Activated naive CD8-positive, alpha-beta T cell treated with anti-CD3 and anti-CD28 coated beads, Interleukin-2, amount 10 ng/mL, durations not matched to agents 7 days and 5 days (primary cell): ENCODE measurements at places on chromosomes 5 and 9. TPM values are rescaled to one million over a fixed set of nuclear protein-coding genes. Genes with fewer than 3 reads are reported as not detected.

- H3K27ac ChIP-seq = no peak overlapping the region
- no peak for DNase-seq
- no peak overlapping the region for H3K4me3 ChIP-seq
- no peaks in the 10 kb centered on the region for H3K27me3 ChIP-seq
Observed at GRCh38 chr5:27472000-27472763, 433.8 kb upstream of the CDH9 start.

CDC25C gene
- total RNA-seq = 13.2 TPM

GRCh38 chr9:19927560-19927959 is 138.7 kb upstream of the SLC24A2 start:
- H3K4me3 ChIP-seq = peak overlapping the region; percentile 26
- no peak for DNase-seq
- H3K27me3 ChIP-seq = no peaks in the 10 kb centered on the region
- H3K36me3 ChIP-seq = peaks cover 6% of the 10 kb centered on the region

DNA sequence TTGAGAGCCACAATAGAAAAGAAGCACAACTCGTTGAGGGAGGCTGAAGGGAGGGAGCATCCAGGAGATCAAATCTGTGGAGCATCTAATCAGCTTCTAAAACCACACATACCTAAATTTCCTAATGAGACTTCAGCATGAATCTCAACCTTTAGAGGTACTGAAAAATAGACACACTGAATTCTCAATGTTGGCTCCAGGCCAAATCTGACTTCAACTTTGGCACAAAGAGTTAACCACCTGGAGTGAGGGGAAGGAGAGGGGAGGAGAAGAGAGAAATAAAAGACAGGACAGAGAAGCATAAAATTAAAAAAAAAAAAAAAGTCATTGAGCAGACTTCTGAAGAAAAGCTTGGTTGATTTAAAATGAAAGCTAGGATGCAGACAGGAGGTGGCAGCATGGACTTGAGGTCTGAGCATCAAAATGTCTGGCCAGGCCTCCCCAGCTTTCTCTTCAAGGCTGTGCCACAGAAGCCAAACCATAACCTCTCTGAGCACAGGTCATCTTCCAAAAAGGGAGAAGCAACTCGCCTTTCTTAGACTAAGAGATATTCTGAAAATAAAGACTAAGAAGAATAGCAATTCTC is 205.6 kb downstream of the DENND1A start:
- peaks cover 19% of the 10 kb centered on the region for H3K36me3 ChIP-seq
- no peaks in the 10 kb centered on the region for H3K27me3 ChIP-seq
- DNase-seq = no peak
- H3K4me3 ChIP-seq = no peak overlapping the region

DNA sequence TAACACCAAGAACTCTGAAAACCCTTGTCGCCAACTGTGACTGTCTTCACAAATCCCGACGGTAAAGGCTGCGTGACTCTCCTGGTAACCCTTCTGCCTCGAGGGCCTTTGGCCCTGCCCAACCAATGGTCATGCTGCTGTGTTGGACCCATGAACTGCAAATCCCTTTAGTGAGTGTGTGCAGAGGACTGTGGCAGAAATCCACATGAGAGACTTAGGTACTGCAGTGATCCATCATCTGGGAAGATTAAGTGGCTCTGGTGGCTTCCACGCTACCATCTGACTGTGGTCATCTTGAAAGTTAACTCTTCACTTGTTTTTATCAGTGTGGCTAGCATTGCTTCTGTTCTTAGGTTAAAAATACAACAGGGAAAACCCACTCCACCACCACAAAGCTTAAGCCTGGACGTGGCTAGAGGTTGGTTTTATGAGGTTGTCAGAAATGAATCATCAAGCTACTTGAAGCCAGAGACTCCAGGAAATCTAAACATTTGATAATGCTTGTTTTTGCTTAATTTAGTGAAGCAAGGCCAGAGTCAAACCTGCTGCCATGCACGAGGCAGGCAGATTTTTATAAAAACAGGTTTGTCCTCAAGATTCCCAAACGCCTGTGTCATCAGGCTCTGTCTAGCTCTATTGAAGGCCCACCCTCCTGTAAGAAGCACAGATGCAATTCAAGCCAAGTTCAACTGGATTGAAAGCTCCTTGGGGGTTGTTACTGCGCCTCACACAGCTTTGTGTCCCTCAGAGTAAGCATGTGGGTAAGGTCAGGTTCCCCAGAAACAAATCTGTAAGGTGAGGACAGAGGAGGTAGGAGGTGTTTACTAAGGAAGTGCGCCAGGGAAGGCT is 52.7 kb upstream of the ERCC6L2 start:
- H3K27ac ChIP-seq = peak overlapping the region; percentile 64
- DNase-seq = peak; percentile 47
- peaks cover 23% of the 10 kb centered on the region for H3K4me1 ChIP-seq
- peak overlapping the region; percentile 21 for H3K4me3 ChIP-seq
- peaks cover 6% of the 10 kb centered on the region for H3K36me3 ChIP-seq

ADAMTS6 gene
- total RNA-seq = 3.7 TPM

DNA sequence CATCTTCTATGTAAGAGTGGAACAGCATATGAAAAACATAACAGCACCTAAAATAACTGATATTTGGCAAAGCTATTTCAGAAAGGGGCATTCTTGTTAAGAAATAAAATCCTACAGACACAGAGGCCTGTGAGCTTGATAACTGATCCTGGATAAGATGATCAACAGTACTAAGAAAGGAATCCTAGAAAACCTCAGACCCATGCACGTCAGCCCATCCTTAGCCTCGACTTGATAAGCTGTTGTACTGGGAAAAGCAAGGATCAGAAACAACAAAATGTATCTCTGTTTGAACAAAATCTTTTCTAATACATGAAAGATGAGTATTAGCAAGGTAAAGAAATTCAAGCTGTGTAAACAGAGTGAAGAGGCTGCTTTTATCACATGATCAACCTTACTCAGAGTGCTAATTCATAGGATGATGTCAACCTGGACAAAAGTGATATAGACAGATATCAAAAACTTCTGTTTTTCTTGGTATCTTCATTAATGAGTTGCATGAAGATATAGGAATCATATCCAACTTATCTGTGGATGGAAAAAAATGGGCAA is 15.2 kb downstream of the LIFR start:
- DNase-seq = no peak
- H3K36me3 ChIP-seq = no peaks in the 10 kb centered on the region
- no peak overlapping the region for H3K4me3 ChIP-seq
- H3K27me3 ChIP-seq = peaks cover 11% of the 10 kb centered on the region
- H3K27ac ChIP-seq = no peak overlapping the region
- H3K4me1 ChIP-seq = no peaks in the 10 kb centered on the region

NDOR1 gene
- total RNA-seq = 38.8 TPM

- H3K27ac ChIP-seq = no peak overlapping the region
- H3K4me3 ChIP-seq = no peak overlapping the region
- no peaks in the 10 kb centered on the region for H3K36me3 ChIP-seq
Observed at GRCh38 chr9:136103651-136104487, 8.8 kb upstream of the NACC2 start.

DNA sequence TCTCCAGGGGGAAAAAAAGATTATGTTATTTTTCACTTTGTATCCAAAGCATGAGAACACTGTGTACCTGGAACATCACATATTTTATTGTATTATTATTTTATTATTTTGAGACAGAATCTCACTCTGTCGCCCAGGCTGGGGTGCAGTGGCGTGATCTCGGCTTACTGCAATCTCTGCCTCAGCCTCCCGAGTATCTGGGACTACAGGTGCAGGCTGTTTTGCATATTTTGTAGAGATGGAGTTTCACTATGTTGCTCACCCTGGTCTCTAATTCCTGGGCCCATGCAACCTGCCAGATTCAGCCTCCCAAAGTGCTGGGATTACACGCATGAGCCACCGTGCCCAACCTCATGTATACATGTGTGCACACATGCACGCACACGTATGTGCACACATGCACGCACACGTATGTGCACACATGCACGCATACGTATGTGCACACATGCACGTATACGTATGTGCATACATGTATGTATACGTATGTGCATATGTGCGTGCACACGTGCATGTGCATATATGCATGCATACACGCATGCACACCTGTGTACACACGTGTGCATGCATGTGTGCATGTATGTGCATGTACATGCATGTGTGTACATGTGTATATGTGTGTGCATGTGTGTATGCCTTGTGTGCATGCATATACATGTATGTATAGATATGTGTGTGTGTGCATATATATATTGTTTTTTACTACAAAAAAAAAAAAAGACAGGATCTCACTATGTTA is 9.5 kb upstream of the UGCG start:
- H3K4me1 ChIP-seq = peaks cover 5% of the 10 kb centered on the region
- H3K4me3 ChIP-seq = no peak overlapping the region
- H3K36me3 ChIP-seq = no peaks in the 10 kb centered on the region
- peaks cover 16% of the 10 kb centered on the region for H3K27me3 ChIP-seq
- H3K27ac ChIP-seq = no peak overlapping the region
- DNase-seq = no peak

- H3K36me3 ChIP-seq = peaks cover 14% of the 10 kb centered on the region
- H3K27ac ChIP-seq = no peak overlapping the region
- peaks cover 9% of the 10 kb centered on the region for H3K27me3 ChIP-seq
Observed at GRCh38 chr9:27372615-27373014, 75.7 kb upstream of the EQTN start.

GRCh38 chr9:37989701-37990100 is 79.3 kb downstream of the SHB start:
- peaks cover 10% of the 10 kb centered on the region for H3K27me3 ChIP-seq
- H3K27ac ChIP-seq = no peak overlapping the region
- DNase-seq = no peak
- peaks cover 20% of the 10 kb centered on the region for H3K4me1 ChIP-seq
- no peaks in the 10 kb centered on the region for H3K36me3 ChIP-seq

PPP3R2 gene
- not detected for total RNA-seq

- no peak overlapping the region for H3K4me3 ChIP-seq
- peaks cover 2% of the 10 kb centered on the region for H3K4me1 ChIP-seq
- H3K27ac ChIP-seq = no peak overlapping the region
- no peak for DNase-seq
- no peaks in the 10 kb centered on the region for H3K27me3 ChIP-seq
- H3K36me3 ChIP-seq = no peaks in the 10 kb centered on the region
Observed at GRCh38 chr5:65120371-65120967, 351.7 kb downstream of the CWC27 start.

DNA sequence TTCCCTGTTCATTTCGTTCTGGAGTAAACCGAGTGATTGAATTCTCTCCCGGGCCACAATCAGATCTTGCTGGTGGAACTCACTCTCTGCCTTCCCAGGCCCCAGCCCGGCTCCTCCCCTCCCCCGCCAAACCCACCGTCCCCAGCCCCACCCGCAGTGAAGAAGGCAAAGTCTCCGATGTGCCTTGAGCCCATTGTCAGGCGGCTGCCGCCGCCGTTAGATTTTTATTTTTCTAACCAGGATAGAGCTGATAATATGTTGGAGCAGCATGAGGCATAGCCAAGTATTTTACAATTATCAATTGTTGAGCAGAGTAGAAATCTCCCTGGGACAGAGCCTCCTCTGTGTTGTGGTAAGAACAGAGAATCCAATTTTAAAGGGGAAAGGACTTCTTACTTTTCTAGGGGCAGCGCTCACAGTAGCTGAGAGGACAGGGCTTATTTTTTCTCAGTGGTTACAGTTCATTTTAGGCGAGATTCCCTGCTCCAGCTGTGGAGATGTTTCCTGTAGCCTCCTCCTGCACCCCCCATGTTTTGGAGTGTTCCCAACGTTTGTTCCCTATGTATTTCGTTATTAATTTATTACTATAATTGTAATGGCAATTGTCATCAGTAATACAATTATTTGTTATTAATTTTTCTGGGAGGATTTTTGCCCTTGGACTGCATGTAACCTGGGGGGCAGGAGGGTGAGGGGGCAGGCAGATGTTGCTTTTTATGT is 1.3 kb downstream of the PSAT1 start:
- no peak for DNase-seq
- H3K27me3 ChIP-seq = no peaks in the 10 kb centered on the region
- peaks cover 38% of the 10 kb centered on the region for H3K4me1 ChIP-seq
- peak overlapping the region; percentile 96 for H3K4me3 ChIP-seq

LCN15 gene
- not detected for total RNA-seq

DNA sequence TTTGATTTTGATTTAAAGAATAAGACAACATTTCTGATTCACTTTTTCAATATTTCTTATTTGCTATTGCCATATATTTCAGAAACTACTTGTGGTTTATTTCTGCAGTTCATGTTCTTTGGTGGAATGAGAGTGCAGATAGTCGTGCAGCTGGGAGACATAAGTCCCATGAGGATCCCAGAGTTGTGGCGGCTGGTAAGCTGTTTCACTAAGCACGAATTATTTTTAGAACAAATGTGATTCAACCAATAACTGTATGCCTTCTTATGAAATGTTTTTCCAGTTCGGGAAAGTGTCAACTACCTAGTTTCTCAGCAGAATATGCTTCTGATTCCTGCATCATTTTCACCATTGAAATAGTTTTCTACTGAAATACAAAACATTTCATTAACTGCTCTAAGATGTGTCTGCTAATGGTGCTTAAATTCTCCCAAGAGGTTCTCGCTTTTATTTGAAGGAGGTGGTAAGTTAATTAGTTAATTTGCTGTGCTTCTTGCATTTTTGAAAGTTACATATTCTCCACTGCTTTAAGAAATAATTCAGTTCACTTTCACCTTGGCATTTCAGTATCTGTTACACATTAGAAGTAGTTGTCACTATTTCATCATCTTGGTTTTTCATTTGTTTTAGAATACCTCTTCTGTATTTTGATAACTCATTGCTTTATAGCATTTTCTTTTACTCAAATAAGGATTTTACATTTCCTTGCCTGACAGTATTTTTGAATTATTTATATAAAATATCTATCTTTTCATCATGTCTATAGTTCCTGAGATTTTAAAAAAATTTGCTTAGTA is 9.0 kb downstream of the NIPSNAP3B start:
- no peak overlapping the region for H3K4me3 ChIP-seq
- peaks cover 2% of the 10 kb centered on the region for H3K36me3 ChIP-seq
- H3K27me3 ChIP-seq = peaks cover 4% of the 10 kb centered on the region
- DNase-seq = no peak
- H3K4me1 ChIP-seq = no peaks in the 10 kb centered on the region

GRCh38 chr9:90832261-90832660 is 30.6 kb downstream of the SYK start:
- H3K4me1 ChIP-seq = no peaks in the 10 kb centered on the region
- no peak for DNase-seq
- no peaks in the 10 kb centered on the region for H3K36me3 ChIP-seq

DNA sequence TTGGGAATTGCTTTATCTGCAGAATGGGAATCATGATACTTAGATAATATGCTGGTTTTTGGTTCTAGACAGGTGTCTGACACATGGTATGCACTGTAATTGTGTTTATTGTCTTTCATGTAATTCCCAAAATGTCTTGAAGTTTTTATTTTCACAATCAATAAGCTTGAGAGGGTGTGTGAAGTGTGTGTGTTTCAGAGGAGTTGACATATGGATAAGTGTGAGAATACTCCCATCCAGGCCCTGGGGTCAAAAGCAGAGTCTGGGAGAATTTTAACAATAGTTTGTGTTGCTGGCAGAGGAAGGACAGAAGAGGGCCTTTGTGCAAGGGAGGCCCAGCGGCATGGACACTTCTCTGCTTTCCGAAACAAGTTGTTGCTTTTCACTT is 8.4 kb downstream of the PRDM6 start:
- no peaks in the 10 kb centered on the region for H3K36me3 ChIP-seq
- H3K27ac ChIP-seq = no peak overlapping the region
- H3K4me1 ChIP-seq = peaks cover 7% of the 10 kb centered on the region
- peaks cover 81% of the 10 kb centered on the region for H3K27me3 ChIP-seq
- H3K4me3 ChIP-seq = no peak overlapping the region
- DNase-seq = no peak
